Epithelial cell of alveolus of lung (primary cell): ENCODE measurements at places on chromosomes 6 and 20. TPM values are rescaled to one million over a fixed set of nuclear protein-coding genes. Genes with fewer than 3 reads are reported as not detected.

Gene CRISP3
- total RNA-seq, result not detected in 2 replicates

Gene SCRT2
- not detected in 2 replicates for total RNA-seq

Gene CDH4
- 7.4 and 21.2 TPM in 2 replicates for total RNA-seq

Gene SLC17A1
- total RNA-seq, result not detected in 2 replicates

Gene CALHM5
- 2.3 and 4.0 TPM in 2 replicates for total RNA-seq

Gene RIPK1
- 13.4 and 14.5 TPM in 2 replicates for total RNA-seq

Gene IP6K3
- 1.2 and 6.6 TPM in 2 replicates for total RNA-seq

Gene GNMT
- not detected in 2 replicates for total RNA-seq

Gene TFAP2A
- under 0.01 TPM in 1 of 2 replicates, not detected in the other for total RNA-seq

Gene NFATC2
- 1.2 TPM in 1 of 2 replicates, not detected in the other for total RNA-seq

Gene TMEM244
- total RNA-seq, result not detected in 2 replicates

Gene BMP2
- 11.2 and 22.0 TPM in 2 replicates for total RNA-seq

Gene ALDH8A1
- 0.26 and 0.32 TPM in 2 replicates for total RNA-seq

Gene TRIM15
- not detected in 2 replicates for total RNA-seq

Gene C20orf204
- 0.13 and 2.0 TPM in 2 replicates for total RNA-seq

Gene MEI4
- total RNA-seq, result not detected in 2 replicates

Gene COL20A1
- total RNA-seq, result not detected in 2 replicates

Gene SLC35D3
- 0.08 TPM in 1 of 2 replicates, not detected in the other for total RNA-seq

Gene MCCD1
- not detected in 2 replicates for total RNA-seq

Gene TXLNB
- under 0.01 and 0.40 TPM in 2 replicates for total RNA-seq

Gene CHRNA4
- total RNA-seq, result not detected in 2 replicates

Gene NRSN1
- not detected in 2 replicates for total RNA-seq

Gene SMLR1
- not detected in 2 replicates for total RNA-seq

Gene SLC22A23
- 3.7 and 6.5 TPM in 2 replicates for total RNA-seq

Gene KCNK5
- total RNA-seq, result 0.13 TPM in 1 of 2 replicates, not detected in the other

Gene UBD
- total RNA-seq, result 0.13 TPM in 1 of 2 replicates, not detected in the other

Gene PPP1R16B
- total RNA-seq, result 0.39 and 0.56 TPM in 2 replicates

Gene RIPPLY2
- total RNA-seq, result not detected in 2 replicates

Gene BCAS4
- total RNA-seq, result 1.4 and 24.6 TPM in 2 replicates

Gene SOX12
- 11.4 and 12.9 TPM in 2 replicates for total RNA-seq

Gene VSTM2L
- total RNA-seq, result 1.8 and 6.1 TPM in 2 replicates

Gene GPLD1
- total RNA-seq, result 0.26 TPM in 1 of 2 replicates, not detected in the other

Gene MYB
- total RNA-seq, result 2.5 TPM in 1 of 2 replicates, not detected in the other

Gene ZSCAN23
- 1.2 and 6.5 TPM in 2 replicates for total RNA-seq

Gene RBL1
- total RNA-seq, result 5.8 and 6.7 TPM in 2 replicates

Gene RIMS1
- total RNA-seq, result 0.16 and 0.91 TPM in 2 replicates

Gene TCF21
- 5.6 and 119 TPM in 2 replicates for total RNA-seq
